Ovary (tissue), 10 donors: ENCODE measurements at places on chromosomes 3 and 15. TPM values are rescaled to one million over a fixed set of nuclear protein-coding genes. Genes with fewer than 3 reads are reported as not detected.

DNA sequence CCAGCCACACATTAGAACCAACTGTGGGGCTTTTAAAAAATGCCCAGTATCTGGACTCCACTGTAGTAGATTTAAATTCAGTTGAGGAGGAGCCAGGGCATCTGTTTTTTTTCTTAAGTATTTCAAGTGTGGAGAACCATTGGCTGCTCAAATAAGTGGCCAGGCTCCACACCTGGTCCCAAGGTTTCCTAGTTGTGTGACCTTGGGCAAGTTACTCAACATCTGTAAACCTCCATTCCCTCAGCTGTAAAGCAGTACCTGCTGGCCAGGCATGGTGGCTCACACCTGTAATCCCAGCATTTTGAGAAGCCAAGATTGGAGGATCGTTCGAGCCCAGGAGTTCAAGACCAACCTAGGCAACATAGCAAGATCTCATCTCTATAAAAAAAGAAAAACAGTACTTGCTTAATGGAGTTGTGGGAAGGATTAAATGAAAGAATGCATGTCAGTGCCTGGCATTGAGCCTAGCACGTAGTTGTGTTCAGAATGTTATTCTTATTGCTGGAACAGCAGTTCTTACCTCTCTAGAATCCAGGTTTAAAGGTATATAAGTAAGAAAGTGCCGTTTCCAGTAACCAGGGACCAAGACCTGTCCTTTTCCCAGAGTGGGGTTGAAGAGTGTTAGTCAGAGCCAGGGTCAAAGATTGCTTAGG lies 2.0 kb downstream of the PPP1R14D start:
- DNase-seq: no peak

- DNase-seq: no peak
Observed at GRCh38 chr3:13704174-13704573, 155.2 kb downstream of the FBLN2 start.

GRCh38 chr3:151724576-151725562 lies 8.9 kb upstream of the AADACL2 start:
- DNase-seq: no peak

Gene RARRES1
- 33.8 TPM for polyA plus RNA-seq

- DNase-seq: no peak
Observed at GRCh38 chr15:88695101-88695500, 56.3 kb downstream of the ISG20 start.

- DNase-seq: no peak
Observed at GRCh38 chr3:43328653-43329052, 42.3 kb downstream of the SNRK start.

DNA sequence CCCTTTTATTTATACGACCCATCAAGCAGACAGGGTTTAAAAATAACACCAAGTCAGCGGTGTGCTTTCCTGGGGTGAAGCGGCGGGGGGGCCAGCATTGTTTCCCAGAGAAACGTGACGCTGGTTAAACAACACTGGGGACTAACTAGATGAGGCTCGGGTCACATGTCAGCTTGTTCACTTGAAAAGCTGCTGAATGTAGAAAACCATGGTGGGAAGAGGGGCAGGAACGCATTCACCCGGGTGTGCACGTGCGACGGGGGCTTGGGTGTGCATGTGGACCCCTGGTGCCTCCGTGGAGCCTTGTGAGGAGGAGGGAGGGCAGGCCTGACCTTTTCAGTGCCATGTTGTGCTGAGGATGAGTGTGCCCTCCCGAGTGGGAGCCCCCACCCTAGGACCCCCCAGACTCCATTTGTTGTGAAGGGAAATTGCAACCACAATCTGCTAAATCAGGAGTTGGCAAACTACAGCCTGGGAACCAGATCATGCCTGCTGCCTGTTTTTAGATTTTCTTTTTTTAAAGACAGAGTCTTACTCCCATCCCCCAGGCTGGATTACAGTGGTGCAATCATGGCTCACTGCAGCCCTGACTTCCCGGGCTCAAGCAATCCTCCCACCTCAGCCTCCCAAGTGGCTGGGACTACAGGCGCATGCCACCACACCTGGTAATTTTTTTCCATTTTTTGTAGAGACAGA lies 70.4 kb upstream of the CMTM7 start:
- DNase-seq: no peak

- no peak for DNase-seq
Observed at GRCh38 chr15:29345549-29346525, 76.2 kb upstream of the NSMCE3 start.

Gene TMEM45A
- 72.0 TPM for polyA plus RNA-seq

Gene IL17RC
- 34.1 TPM for polyA plus RNA-seq

DNA sequence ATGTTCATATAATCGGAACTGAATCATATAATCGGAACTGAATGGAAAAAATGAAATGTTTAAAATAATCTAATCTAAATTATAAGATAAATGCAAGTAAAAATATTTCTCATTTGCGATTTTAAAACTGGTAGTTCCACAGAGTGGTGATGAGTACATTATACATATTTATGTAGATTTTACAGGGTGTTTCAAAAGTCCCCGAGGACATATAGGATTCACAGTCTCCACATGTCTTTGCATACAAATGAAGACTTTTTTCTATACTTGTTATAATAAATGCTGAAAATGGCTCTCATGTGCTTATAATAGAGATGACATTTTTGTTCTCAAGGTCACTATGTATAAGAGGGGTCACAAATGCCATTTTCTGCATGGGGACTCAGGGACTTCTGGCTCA lies 139.5 kb downstream of the PEX5L start:
- DNase-seq: no peak

DNA sequence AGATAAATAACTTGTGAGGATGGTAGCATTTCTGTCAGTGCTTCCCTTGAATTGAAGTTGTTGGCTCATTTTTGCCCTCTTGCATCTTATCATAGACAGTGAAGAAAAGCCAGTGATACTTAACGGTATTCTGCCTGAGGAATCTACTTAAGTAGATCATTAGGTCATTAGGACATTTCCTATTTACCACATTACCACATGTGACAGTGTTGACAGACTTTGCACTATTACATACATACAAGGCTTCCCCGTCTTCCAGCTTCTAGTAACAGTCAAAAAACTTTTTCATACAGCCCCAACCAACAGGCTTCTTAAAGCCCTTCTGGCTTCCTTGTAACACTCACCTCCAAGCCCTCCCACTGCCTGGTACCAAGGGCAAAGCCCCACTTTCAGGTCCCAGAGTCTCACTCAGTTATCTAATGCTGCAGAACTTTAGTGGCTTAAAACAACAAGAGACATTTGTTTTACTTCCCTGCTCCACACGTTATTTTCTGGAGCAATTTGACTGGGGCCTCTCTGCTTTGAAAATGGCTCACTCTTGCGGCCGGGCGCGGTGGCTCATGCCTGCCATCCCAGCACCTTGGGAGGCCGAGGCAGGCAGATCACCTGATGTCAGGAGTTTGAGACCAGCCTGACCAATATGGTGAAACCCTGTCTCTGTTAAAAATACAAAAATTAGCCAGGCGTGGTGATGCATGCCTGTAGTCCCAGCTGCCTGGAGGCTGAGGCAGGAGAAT lies 40.0 kb downstream of the ASB7 start:
- no peak for DNase-seq

Gene PLSCR4
- 68.6 TPM for polyA plus RNA-seq

Gene KCNH8
- polyA plus RNA-seq: 0.17 TPM

- DNase-seq: no peak
Observed at GRCh38 chr3:146221276-146221675, 29.6 kb downstream of the PLSCR4 start.
